DMS 273 treated with DMSO at 0.1 percent for 48 hours (cell line): ENCODE measurements at places on chromosomes 16 and 17.

DNA sequence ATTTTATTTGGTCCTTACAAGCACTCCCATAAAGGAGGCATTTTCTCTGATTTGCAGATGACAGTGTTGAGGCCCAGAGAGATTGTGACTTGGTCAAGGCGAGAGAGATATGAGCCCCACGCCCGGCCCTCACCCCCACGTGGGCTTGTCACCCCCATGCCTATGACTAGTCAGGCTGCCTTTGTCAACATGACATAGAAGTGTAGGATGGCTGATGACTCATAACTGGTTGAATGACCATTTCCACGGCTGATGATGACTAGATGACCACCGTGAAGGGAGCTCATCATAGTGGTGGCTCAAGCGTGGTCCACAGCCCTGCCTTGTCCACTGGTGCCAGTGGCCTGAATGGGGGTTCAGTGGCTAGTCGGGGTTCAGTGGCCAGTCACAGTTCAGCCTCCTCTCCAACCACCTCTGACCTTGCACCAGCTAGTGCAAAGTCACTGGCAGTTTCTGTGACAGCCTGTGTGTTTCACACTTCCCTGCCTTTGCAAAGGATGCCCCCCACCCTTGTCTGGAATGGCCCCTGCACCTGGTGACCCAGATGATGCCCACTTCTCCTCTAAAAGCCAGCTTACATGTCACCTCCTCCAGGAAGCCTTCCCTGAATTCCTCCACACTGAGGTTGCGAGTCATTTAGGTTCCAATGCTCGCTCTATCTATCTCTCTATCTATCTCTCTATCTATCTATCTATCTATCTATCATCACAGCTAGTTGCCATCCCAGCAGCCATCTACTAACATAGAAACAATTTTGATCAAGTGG lies 3.8 kb upstream of the WSCD1 start:
- no peak for DNase-seq

- DNase-seq: no peak
These were observed 12.8 kb downstream of the XYLT1 start for GRCh38 chr16:17457997-17458396.

- no peak for DNase-seq
These were observed at the start of gene TEKT3 for GRCh38 chr17:15341385-15341849. Gene TEKT3 (minus strand): TSS chr17:15341597. CDS start chr17:15331585, 10,012 bp downstream.

DNA sequence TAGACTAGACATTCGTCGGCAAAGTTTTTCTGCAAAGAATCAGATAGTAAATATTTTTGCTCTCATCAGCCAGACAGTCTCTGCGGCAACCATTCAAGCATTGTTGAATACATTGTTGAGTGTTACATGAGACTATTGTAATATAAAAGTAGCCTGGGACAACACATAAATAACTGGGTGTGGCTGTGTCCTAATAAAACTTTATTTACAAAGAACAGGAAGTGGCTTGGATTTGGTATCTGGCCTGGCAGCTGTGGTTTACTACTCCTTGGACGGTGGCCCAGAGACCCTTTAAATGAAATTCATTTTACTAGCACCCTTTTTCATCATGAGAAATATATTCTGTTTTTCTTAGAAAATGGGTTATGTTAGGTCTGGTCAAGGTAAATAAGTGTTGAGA lies 297.2 kb downstream of the WWOX start:
- DNase-seq: no peak

- no peak for DNase-seq
These were observed 16.7 kb downstream of the GLYR1 start for GRCh38 chr16:4830408-4830807.

GRCh38 chr16:85999778-86000177 lies 100.8 kb downstream of the IRF8 start:
- DNase-seq: no peak

- DNase-seq: no peak
These were observed 11.9 kb downstream of the PER1 start for GRCh38 chr17:8140065-8141029.

GRCh38 chr16:5072334-5073278 lies 963 bp downstream of the ALG1 start:
- no peak for DNase-seq

DNA sequence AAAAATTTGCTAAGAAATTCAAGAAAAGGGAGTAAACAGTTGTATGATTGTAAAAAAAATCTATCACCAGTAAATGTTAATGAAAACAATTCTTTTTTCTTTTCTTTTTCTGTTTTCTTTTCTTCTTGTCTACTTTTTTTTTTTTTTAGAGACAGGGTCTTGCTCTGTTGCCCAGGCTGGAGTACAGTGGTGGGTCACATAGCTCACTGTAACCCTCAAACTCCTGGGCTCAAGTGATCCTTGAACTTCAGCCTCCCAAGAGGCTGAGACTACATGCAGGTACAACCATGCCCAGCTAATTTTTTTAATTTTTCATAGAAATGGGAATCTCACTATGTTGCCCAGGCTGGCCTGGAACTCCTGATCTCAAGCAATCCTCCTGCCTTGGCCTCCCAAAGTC lies 57.2 kb upstream of the SIAH1 start:
- no peak for DNase-seq

DNA sequence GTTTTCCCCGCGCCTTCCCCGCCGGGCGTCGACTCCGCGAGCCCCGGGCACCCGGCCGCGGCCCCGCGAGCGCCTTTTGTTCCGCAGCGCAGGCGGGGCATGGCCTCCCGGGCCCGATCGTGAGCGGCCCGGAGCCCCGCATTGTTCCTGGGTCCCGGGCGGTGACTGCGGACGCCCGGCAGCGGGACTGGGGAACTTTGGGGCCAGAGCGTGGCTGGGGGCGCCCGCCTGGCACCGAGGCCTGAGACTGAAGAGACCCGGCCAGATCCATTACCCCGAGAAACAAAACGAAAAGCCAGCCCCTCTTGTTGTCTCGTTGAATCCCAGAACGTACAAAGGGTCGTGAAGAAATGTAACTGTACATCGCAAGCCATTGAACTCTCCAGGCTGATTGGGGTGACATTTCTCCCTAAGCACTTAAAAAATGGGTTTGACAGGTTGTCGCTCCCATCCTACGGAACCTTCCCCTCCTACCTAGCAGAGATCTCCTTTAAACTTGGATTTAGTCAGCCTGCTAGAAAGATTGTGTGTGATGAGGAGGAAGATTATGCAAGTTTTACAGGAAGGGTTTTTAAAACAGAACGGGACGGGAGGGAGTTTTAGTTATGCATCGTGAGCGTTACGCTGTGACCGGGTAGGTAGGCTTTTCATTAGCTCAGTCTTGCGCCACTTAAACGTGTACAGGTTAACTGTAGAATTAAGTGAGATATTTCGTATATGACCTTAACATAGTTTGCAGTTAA lies 825 bp downstream of the METTL9 start:
- DNase-seq: no peak

DNA sequence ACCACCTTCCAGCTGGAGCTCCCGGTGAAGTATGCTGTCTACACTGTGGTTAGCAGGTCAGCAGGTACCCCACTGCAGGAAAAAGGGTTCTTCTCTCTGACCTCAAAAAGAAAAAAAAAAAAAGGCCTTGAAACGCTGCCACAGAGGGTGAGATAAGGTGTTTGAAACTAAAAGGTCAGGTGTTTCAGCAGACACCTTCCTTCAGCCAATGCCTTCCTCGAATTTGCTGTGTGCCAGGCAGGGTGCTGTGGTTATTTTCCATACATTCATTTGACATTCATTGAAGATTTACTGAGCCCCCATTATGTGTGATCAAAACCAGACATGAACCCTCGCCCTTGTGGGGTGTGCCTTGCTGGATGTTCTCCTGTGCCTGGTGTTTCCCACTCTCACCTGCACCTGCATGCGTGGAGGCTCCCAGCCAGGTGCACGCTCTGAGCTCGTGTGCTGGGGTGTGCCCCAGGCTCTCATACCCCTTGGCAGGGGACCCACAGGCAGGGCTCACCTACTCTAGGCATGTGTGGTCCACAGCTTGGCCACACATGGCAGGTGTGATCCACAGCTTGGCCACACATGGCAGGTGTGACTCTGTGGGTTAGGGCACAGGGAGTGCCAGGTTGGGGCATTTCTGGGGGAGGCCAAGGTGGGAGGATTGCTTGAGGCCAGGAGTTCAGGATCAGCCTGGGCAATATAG lies 15.8 kb upstream of the ITGAD start:
- DNase-seq: no peak

- DNase-seq: no peak
These were observed 22.2 kb downstream of the DNAH2 start for GRCh38 chr17:7739746-7740145.

DNA sequence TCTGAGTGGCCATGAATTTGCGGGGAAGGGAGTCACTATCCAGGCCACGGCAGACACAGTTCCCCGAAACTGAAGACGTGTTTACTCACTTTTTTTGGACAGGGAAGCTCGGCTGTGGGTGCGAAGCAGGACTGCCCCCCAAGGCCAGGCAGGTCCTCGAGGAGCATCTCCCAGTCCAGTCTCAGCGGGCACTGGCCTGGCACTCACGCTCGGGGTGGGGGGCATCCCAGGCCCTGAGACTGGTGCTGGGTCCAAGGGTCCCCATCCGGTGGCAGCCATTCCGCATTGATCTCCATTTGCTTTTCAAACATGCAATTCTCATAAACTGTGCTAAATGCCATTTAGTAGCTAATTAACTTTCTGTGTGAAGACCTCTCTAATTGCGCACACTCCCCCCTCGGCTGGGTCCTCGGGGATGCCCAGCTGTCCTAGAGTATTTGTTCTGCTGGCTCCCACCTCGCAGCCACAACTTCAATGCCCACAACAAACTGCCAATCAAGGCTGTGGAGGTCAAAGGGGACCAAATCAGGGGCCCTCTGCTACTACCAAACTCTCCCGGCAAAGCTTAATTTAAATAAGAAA lies 50.2 kb downstream of the TBC1D16 start:
- no peak for DNase-seq

- no peak for DNase-seq
These were observed 729 bp downstream of the P2RX5 start for GRCh38 chr17:3695129-3695722.

DNA sequence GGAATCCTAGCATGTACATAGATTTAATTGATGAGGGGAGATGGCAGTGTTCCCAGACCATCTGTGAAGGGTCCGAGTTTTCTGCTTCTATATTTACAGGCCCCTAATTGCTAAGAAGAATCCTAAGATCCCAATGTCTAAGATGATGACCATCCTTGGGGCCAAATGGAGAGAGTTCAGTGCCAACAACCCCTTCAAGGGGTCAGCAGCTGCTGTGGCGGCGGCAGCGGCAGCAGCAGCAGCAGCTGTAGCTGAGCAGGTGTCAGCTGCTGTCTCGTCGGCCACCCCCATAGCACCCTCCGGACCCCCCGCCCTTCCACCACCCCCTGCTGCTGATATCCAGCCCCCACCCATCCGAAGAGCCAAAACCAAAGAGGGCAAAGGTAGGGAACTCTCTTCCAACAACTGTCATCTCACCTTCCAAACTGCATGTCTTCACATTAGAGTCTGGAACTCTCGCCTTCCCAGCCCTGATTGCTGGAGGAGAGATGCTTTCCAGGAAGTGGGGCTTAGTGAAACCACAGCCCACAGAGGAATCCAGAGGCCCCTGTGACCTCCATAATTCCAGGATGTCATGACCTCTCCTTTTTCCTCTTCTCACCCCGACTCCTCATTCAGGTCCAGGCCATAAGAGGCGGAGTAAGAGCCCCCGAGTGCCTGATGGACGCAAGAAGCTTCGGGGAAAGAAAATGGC lies 4.7 kb downstream of the CHD3 start:
- no peak for DNase-seq
